ENCODE measurements at places on chromosomes 13 and 19.

DNA sequence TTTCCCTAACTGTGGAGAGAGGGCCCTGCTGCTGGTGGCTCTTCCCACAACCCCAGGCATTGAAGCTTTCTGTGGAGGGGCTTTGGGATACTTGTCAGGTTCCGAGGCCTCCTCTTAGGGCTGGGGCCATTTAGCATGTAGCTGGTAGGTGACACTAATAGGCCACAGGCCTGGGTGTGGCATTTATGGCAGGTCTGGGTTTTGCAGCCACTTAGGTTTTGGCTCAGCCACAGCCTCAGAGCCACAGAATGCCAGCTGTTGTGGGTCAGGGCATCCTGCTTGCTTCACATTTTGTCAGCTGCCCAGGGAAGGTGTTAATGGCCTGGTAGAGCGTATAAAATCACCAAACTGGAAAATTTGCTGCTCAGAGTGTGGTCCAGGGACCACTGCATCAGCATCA, 15.7 kb downstream of the FAM124A start:
- no peak for DNase-seq

GRCh38 chr13:109743706-109744453, 42.5 kb downstream of the IRS2 start:
- DNase-seq, result no peak

GRCh38 chr13:86976521-86977324, 694.4 kb upstream of the SLITRK5 start:
- DNase-seq, result no peak

GRCh38 chr19:37983153-37983552, 76.1 kb downstream of the SIPA1L3 start:
- DNase-seq, result no peak

GRCh38 chr13:55728247-55728646, 1412.5 kb upstream of the PRR20A start:
- no peak for DNase-seq

GRCh38 chr13:64007339-64007738, 2591.7 kb upstream of the PCDH20 start:
- DNase-seq, result no peak

- peak; percentile 28 for DNase-seq
These were observed 7.0 kb upstream of the MYDGF start for GRCh38 chr19:4676955-4677731.

GRCh38 chr19:48044561-48044960, 682 bp upstream of the CABP5 start:
- no peak for DNase-seq

DNA sequence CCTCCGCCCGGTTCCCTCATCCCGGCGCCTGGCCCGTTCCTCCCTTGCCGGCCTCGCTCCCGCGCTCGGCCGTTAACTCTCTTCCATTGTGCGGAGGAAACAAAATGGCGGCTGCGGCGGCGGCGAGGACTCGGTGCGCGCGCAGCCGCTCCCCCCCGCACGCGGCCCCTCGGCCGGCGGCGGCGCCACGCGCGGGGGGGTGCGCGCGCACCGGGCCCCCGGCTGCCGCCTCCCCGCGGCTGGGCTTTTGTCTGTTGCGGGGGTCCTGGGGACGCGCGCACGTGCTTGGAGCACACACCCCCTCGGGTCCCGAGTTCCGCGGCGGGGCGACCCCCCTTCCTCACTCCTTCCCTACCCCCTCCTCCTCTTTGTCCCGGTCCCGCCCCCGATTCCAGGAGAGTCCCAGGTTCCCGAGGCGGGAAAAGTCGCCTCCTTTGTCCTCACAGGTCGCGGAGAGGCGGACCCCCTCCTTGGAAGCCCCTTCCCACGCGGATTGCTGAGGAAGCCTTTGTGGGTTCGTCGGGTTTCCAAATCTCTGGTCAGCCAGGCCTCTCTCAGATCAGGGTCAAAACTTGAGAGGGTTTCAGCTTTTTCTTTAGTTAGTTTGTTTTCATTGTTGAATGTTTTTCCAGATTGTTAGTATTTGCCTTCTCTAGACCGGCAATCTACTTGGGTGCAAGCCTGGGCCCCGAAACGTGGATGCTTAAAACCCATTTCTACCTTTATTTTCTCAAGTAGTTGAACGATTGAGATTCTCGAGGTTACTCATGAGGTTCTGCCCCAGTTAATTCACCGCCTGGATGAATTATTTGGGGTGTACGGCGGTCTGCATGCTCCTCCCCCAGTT, 687 bp downstream of the ILF3 start:
- DNase-seq, result peak; percentile 72

- no peak for DNase-seq
These were observed 6.4 kb downstream of the C3 start for GRCh38 chr19:6713773-6714692.

- peak; percentile 64 for DNase-seq
These were observed 10.1 kb upstream of the SLC25A42 start for GRCh38 chr19:19053508-19054314.

GRCh38 chr19:58581227-58582141, 8.3 kb upstream of the MZF1 start:
- DNase-seq, result peak; percentile 93

- DNase-seq, result no peak
These were observed 16.6 kb downstream of the CHST8 start for GRCh38 chr19:33638167-33639034.

DNA sequence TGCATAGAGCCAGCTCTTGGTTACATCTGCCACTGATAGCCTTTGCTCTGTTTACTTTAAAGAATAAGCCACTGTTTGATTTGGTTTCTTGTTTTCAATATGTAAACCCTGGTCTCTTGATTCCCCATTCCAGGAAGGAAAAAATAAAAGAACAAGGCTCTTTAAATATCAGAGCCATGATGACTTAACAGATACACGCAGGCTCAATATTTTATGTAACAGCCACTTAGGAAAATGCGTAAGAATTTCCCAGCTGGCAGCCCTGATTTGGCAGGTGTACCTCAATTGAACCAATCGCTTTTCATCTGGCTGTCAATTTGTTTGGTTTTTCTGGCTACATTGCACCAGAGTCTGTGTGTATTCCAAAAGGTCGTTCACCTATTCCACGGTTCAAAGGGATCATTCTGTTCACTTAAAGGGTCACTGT, 65.6 kb downstream of the IRS2 start:
- DNase-seq, result no peak

DNA sequence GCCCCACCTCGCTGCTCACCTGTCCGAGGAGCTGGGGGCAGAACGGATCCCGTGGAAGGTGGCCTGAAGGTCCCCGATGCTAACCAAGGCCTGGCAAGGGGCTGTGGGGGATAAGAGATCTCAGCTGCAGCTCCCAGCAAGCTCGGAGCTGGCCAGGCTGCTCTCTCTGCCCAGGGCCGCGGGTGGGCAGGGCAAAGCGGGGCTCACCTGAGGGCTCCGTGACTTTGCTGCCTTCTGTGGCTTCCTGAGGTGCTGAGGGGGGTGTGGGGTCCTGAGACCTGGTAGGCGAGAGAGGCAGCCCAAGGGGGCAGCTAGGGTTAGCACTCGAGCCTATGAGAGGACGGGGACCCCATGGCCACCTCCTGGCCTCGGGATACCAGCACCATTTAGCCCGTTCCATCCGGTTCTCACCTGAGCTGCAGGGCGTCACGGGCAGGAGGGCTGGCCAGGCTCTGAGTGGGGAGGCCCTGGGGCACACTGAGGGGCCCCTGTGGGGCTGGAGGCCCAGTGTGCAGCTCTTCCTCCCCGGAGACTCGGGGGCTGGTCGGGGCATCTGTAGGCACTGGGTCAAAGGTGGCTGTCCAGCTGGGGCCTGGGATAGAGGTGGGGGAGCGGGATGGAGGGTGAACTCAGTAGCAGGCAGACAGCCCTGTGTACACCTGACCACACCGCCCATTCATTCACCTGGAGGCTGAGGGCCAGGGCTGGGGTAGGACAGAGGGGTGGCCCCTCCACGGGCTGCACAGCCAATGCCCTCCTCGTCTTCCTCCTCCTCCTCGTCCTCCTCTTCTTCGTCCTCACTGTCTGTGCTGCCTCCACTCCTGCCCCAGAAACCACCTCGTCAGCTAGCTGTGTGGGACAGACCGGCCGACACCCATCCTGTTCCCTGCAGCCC, 3.1 kb upstream of the TMEM86B start:
- no peak for DNase-seq

DNA sequence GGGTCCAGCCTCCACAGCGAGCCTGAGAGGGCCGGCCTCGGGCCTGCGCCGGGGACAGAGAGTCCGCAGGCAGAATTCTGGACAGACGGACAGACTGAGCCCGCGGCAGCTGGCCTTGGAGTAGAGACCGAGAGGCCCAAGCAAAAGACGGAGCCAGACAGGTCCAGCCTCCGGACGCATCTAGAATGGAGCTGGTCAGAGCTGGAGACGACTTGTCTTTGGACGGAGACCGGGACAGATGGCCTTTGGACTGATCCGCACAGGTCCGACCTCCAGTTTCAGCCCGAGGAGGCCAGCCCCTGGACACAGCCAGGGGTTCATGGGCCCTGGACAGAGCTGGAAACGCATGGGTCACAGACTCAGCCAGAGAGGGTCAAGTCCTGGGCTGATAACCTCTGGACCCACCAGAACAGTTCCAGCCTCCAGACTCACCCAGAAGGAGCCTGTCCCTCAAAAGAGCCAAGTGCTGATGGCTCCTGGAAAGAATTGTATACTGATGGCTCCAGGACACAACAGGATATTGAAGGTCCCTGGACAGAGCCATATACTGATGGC, 490 bp downstream of the ITPKC start:
- DNase-seq, result no peak

- no peak for DNase-seq
These were observed 17.6 kb upstream of the SUCLA2 start for GRCh38 chr13:48018637-48019036.

GRCh38 chr13:39345982-39346381, 257.0 kb downstream of the LHFPL6 start:
- DNase-seq, result no peak

- no peak for DNase-seq
These were observed 35.6 kb downstream of the ATP11A start for GRCh38 chr13:112725346-112726015.

DNA sequence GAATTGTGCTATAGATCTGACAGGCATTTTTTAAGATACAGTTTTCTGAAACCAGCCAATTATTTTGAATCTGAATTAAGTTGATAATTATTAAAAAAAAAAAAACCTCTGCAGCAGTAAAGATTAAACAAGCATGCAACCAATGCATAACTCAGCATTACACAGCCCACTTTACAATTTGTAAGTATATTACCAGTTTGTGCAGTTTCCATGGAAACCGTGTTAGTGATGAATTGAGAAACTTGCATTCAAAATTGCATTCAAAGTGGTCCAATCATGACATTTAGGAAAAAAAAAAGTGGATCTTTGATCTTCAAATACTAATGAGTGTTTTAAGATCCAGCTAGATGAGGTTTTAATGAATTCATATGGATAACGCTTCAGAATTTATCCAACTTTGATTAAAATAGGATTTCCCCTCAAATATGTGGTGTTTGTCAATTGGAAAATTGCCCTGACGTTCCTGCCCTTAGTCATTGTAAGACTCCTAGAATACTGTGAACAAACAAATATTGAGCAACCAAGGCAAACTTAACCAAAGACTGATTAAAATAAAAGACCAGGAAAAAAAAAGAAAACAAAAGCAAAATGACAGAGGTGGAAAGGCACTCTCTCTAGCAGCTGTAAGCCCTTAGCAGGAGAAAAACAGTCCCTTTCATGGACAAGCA, 314.8 kb upstream of the MAB21L1 start:
- DNase-seq, result no peak

DNA sequence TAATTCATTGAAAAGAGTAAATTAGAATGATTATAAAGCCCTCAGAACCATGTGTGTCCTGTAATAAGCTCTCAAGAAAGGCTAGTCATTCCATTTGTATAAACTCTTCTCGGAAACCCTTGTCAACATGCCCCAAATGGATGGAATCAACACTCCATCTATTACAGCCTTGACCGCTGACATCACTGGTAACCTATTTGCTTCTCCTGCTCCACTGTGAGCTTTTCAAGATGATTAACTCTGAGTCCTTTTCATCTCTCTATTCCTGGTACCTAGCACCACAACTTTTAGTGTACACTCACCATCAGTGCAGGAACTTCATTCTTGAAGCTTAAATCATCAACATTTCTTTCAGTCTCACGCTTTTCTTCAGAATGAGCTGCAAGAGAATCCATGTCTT, 612.0 kb downstream of the DCT start:
- no peak for DNase-seq

GRCh38 chr13:45297456-45298205, 43.4 kb downstream of the TPT1 start:
- DNase-seq, result no peak

All from CD4-positive, alpha-beta T cell treated with Interleukin-17A for 1 hour (primary cell).